ENCODE measurements at places on chromosomes 5 and 9. TPM values are rescaled to one million over a fixed set of nuclear protein-coding genes. Genes with fewer than 3 reads are reported as not detected.

Gene SLC6A19
- 0.67 TPM for total RNA-seq

GRCh38 chr5:167814040-167814439 lies 477.4 kb upstream of the WWC1 start:
- no peak for DNase-seq

- DNase-seq, result no peak
Observed at GRCh38 chr5:74169701-74170100, 470.8 kb downstream of the ENC1 start.

DNA sequence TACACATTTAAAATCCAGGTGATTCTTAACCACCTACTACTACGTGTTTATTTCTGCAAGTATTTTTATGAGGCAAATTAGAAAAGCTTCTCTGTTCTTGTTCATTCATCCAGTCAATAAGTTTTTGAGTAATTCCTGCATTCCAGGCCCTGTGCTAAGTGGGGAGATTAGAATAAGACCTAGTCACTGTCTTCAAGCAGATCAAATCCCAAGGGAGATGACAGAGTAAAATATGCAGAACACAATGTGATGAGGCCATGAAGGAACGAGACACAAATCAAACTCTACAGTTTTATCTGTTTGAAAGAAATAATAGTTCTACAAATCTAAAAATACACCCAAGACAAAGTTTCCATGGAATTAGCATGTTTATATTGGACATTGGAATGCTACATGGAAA lies 158.8 kb downstream of the CEP120 start:
- DNase-seq, result no peak

- no peak for DNase-seq
Observed at GRCh38 chr5:9344751-9345240, 201.1 kb downstream of the SEMA5A start.

GRCh38 chr5:169826618-169827017 lies 153.7 kb downstream of the INSYN2B start:
- DNase-seq, result no peak

DNA sequence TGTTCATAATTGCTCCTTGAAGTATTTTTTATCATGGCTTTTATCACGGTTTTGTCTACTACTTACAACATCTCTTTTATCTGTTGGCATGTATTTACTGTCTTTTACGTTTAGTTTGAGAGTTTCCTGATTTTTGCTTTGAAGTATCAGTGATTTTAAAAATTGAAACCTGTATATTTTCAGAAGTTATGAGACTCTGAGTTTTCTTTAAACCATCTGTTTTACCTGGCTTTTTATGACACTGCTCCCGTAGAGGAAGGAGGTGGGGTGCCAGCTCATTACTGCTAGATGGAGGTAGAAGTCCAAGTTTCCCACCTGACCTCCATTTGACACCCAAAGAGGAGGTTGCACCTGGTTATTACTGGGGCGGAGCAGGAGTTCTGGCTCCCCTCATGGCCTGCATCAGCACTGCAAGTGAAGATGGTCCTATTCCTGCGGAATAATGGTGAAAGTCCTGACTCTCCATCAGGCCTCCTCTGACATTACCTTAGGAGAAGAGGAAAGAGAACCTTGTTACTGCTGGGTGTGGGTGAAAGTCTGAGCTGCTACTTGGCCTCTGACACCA lies 10.0 kb upstream of the ZNF131 start:
- peak; percentile 54 for DNase-seq

GRCh38 chr5:80763211-80763610 lies 108.4 kb upstream of the DHFR start:
- no peak for DNase-seq

DNA sequence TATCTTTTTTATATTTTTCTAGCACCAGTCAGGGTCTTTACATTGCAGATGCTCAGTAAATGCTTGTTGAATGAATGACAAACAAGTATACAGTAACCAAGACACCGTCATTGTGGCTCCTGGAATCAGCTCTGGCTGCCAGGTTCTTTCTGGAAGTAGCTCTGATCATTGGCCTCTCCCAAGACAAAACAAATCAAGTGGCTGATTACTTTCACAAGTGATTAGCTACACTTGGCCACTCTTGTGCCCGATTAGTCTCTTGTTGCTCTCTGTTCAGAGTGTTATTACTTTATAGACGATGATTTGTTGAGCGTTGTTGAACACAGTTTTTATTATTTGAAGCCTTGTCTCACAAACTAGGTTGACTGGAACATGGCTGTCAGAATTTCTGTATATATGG lies 119.6 kb upstream of the TLX3 start:
- no peak for DNase-seq

Gene NR5A1
- 0.82 TPM for total RNA-seq

- DNase-seq, result no peak
Observed at GRCh38 chr5:77230727-77231470, 20.4 kb downstream of the PDE8B start.

DNA sequence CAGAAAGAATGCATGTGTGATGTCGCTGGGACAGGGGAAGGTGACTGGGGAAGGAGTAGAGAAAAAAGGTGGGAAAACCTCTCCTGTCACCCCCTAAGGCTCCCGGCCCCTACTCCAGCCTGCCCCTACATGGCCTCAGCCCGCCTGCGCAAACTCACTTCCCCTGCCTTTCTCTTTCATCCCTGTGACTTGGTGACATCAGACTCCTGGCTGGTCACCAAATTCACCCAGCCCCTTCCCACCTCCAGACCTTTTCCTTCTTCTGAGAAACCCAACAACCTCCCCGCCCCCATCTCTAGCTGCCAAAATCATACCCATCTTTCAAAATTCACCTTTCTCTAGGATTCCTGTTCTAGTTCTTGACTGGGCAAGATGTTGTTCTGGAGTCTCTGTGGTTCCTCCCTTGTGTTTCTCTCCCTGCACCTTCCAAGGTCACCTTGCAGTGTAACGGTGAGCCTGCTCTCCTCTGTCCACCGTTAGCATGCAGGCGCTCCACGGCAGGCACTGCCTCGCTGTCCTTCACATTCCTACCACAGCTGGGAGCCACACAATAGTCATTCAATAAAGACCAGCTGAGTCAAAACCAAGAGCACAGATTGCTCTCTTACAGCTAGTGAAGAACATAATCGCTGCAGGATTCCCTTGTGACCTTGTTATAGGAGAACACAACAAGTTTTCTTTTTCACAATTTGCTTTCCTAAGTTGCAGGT lies 134.5 kb downstream of the FANCC start:
- DNase-seq, result no peak

- DNase-seq, result no peak
Observed at GRCh38 chr9:137083394-137084004, 3.3 kb upstream of the MAN1B1 start.

GRCh38 chr5:156850206-156850751 lies at the start of gene PPP1R2B:
PPP1R2B (plus strand) TSS chr5:156850295; CDS start chr5:156850563, 268 bp downstream.
- no peak for DNase-seq

DNA sequence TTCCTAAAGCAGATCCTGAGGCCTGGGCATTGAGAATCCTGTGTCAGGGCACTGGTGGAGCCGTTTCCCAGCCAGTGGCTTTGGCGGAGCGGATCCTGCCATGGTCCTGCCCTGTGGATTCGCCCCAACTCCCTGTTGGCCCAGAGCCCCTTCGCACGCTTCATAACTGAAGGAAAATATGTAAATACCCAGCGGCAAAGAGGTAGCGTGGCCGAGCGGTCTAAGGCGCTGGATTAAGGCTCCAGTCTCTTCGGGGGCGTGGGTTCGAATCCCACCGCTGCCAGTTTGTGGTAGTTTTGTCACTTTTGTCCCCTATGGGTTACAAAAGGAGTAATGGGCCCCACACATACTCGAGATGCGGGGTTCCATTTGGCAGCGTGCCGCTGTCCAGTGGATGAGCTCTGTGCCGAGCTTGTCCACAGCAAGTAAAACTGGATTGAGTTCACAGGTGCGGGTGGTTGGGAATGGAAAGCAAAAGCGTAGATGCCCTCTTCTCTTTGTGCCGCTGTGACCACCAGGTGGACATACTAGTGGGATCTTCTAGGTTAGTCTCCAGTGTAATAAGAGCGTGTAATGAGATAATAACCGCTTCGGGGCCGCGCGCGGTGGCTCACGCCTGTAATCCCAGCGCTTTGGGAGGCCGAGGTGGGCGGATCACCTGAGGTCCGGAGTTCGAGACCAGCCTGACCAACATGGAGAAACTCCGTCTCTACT lies 17.3 kb downstream of the TRIM7 start:
- DNase-seq, result peak; percentile 80

DNA sequence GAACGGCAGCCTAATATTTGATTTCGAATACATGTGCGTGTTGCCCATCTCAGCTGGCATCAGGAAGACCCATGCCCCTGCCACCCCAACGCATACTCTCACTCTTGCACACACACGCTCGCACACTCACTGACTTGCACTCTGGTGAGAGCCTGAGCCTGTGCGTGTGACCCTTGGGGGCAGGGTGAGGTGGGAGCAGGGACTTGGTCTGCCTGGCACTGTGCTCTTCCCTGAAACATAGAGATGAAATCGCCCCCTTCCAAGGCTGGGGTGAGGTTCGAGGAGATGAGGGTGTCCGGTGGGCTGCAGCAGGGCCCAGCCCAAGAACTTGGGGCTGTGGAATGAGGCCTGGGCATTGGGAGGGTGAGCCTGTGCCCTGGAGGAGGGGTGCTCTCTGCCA lies 1.2 kb downstream of the LCN9 start:
- DNase-seq, result no peak

Gene POU5F2
- total RNA-seq, result 0.37 TPM

DNA sequence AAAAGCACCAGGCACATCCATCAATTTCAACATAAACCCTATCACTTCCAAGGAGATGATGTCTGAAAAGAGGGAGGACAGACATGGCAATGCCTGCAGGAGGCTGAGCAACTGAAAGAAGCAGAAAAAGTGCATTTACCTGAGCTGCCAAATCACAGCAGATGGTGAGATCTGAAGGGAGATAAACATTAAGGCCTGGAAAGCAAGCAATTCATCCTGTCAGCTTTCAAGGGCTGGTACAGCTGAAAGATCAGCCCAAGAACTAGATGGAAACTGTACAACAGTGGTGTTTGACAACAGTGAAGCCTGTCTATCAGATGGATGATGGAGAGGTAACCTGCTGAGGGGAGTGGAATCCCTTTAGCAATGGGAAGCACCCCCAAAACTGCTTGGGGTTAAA lies 433.2 kb upstream of the ZNF608 start:
- DNase-seq, result no peak

DNA sequence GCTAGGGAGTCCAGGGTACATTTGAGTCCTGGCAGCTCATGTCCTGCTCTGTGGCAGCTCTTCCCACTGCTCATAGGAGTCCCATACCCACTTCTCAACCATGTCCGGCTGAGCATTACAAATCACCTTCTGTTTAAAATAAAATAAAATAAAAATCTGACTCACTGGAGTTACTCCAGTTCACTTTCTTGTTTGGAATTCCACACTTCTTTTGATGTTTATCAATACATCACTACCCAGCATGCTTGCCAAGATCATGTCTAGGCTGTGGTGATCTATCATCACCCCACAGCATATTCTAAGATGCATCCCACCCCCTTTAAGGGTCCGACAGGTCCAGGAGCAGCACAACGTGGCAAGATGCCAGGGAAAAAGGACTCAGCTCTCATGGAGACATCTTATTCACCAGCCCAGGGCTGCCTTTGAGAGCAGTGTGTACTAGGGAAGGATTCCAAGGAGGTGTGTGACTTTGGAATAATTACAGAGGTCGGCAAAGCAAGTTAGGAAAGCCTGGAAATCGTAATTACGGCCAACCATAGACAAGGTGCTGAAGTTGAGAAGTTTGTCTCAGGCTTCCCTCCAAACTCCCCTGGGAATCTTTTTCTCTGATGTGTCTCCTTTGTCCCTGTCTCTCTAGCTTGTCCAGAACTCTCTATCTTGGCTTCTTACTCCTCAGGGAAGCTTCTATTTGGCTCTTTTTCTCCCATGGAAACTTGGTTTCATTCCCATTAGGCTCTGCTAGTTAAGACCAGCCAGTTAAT lies 111.4 kb upstream of the SLC1A3 start:
- no peak for DNase-seq

Gene P4HA2
- total RNA-seq, result 53.7 TPM

DNA sequence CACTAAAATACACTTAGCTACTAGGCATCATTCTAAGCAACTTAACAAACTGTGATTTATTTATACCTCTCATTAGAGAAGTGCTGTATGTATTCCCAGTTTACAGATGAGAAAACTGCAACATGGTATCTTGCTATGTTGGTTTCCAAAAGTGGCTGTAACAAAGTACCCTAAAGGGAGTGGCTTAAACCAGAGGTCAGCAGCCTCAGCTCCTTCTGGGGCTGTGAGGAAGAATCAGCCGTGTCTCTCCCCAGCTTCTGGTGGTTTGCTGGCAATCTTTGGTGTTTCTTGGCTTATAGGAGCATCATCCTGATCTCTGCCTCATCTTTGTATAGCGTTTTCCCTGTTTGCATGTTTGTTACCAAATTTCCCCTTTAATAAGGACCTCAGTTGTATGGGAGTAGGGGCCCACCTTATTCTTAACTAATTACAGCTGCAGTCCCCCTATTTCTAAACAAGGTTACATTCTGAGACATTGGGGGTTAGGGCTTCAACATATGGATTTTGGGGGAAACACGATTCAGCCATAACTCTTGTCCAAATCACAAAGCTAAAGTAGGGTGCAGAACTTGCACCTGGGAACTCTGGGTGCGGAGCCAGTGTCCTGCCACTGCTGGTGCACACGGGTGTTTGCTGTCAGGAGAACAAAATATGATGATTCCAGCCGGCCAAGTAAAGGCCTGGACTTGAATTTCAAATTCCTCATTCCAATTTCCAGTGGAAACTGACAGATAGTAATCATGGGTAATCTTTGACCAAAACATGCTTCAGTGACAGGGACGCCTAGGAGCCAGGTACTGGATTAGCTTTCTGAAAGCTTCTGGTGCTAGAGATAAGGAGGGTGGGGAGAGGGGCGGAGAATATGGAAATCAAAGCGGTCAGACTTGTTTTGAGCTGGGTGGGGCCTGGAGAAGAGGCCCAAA lies 43.3 kb downstream of the RAI14 start:
- peak; percentile 81 for DNase-seq

DNA sequence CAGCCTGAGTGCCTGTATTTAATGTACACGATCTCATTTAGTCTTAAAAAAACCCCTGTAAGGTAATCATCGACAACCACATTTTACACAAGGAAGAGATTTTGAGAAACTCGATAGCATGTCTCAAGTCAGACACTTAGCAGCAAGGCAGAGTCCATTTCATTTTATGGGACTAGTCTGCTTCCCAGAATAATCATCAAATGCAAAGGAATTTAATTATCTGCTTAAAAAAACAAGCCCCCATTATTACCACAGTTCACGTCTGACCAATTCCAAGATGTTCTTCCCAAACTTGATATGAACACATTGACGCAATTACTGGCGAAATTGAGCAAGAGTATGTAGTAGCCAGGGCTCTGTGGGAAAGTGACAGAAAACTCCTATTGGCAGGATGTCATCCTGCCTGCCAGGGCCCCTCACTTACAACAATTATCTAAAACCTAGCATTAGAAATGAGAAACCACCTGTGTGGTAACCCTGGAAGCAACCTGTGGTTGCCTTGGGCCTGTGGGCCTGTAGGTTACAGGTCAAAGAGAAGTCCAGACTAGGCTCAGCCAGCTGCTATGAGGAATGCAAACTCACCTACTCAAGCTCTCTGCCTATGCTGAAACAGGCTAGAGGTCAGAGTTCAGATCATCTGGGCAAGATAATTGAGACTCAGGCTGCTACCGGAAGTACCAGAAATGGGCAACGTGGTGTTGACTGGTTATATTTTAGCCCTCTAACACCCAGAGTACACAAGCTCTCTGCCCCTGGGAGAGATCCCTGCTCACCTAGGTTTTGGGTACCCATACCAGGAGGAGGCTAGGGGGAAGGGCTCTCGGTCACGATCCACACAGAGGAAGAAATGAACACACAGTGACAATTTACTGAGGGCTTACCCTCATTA lies 1.6 kb downstream of the B4GALT1 start:
- DNase-seq, result peak; percentile 83

Gene PALM2AKAP2
- 3.4 TPM for total RNA-seq

- DNase-seq, result peak; percentile 85
Observed at GRCh38 chr5:39624268-39624886, 199.6 kb upstream of the DAB2 start.

Gene ABCA1
- total RNA-seq, result 17.8 TPM

Gene PLPPR1
- total RNA-seq, result 0.69 TPM

All from colonic mucosa (tissue), 4 donors.